ENCODE measurements at places on chromosomes 3 and 15. TPM values are rescaled to one million over a fixed set of nuclear protein-coding genes. Genes with fewer than 3 reads are reported as not detected.

Gene ARPIN
- polyA plus RNA-seq, result not detected

Gene MUSTN1
- polyA plus RNA-seq, result not detected

Gene TSPAN3
- polyA plus RNA-seq, result 66.8 TPM

Gene IQCB1
- 28.6 TPM for polyA plus RNA-seq

Gene MESP2
- polyA plus RNA-seq, result 0.37 TPM

Gene SH2D7
- not detected for polyA plus RNA-seq
